ENCODE measurements at places on chromosomes 2 and 18. TPM values are rescaled to one million over a fixed set of nuclear protein-coding genes. Genes with fewer than 3 reads are reported as not detected.

GRCh38 chr2:236607471-236608187 lies 38.0 kb downstream of the ACKR3 start:
- H3K4me3 ChIP-seq: no peak overlapping the region
- no peaks in the 10 kb centered on the region for H3K36me3 ChIP-seq
- no peak for DNase-seq
- peaks cover 40% of the 10 kb centered on the region for H3K4me1 ChIP-seq
- H3K27me3 ChIP-seq: peaks cover 9% of the 10 kb centered on the region

GRCh38 chr2:64987956-64988419 lies 1.2 kb upstream of the SLC1A4 start:
- no peaks in the 10 kb centered on the region for H3K27me3 ChIP-seq
- peak overlapping the region; percentile 98 for H3K27ac ChIP-seq
- H3K4me1 ChIP-seq: peaks cover 54% of the 10 kb centered on the region
- peak overlapping the region; percentile 83 for H3K4me3 ChIP-seq

GRCh38 chr18:26865557-26865956 lies at the start of gene AQP4:
Gene AQP4 (minus strand): TSS chr18:26865707. CDS start chr18:26865689, 18 bp downstream.
- DNase-seq: no peak
- H3K27ac ChIP-seq: no peak within 1 kb of the TSS
- peaks cover 43% of the 10 kb centered on the region for H3K27me3 ChIP-seq
- no peaks in the 10 kb centered on the region for H3K4me1 ChIP-seq
- H3K4me3 ChIP-seq: no peak within 1 kb of the TSS

- no peak for DNase-seq
- H3K27ac ChIP-seq: no peak overlapping the region
- H3K4me1 ChIP-seq: peaks cover 4% of the 10 kb centered on the region
- H3K27me3 ChIP-seq: peaks cover 89% of the 10 kb centered on the region
- no peaks in the 10 kb centered on the region for H3K36me3 ChIP-seq
Measured at GRCh38 chr2:176178038-176178756, 10.3 kb upstream of the HOXD1 start.

DTNA gene
- 6.2 TPM for total RNA-seq

B4GALT6 gene
- total RNA-seq: 13.9 TPM

GRCh38 chr2:227826563-227826962 lies 12.9 kb downstream of the CCL20 start:
- no peak overlapping the region for H3K27ac ChIP-seq
- H3K4me3 ChIP-seq: no peak overlapping the region
- no peak for DNase-seq
- peaks cover 5% of the 10 kb centered on the region for H3K4me1 ChIP-seq
- H3K36me3 ChIP-seq: no peaks in the 10 kb centered on the region

DNA sequence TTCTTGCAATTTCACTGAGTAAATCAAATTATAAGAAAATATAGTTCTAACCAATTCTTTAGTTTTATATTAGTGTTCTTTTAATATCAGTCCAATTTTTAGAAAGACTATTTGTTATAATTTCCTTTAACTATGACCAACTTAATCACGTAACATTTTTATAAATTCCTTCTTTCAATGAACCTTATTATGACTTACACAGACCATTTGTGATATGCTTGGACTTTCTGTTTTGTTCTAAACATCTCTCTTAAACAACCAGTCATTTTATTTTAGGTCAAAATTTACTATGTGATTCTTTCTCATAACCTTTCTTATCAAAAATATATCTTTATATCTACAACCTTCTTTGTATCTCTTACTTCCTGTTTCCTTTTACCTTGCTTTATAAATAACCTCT lies 39.5 kb upstream of the DYNAP start:
- no peaks in the 10 kb centered on the region for H3K36me3 ChIP-seq
- H3K27ac ChIP-seq: no peak overlapping the region
- no peak for DNase-seq
- H3K4me1 ChIP-seq: no peaks in the 10 kb centered on the region

DNA sequence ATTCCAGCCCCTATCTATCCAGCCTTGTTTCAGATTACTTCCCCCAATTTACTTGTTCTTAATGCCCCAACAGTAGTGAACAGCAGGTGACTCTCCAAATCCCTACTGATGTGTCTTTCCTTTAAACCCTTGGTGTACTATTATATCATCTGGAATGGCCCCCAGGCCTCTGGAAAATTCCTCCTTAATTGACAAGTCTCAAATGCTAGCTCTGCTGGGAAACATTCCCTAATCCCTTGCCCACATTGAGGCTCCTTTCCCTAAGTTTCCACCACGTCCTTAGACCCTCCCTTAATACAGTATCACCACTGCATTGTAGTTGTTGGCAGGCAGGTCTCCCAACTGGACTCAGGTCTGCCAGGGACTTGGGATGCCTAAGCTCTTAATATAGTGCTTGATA lies 41.0 kb downstream of the MYO3B start:
- no peaks in the 10 kb centered on the region for H3K36me3 ChIP-seq
- peaks cover 18% of the 10 kb centered on the region for H3K4me1 ChIP-seq
- DNase-seq: no peak
- peaks cover 3% of the 10 kb centered on the region for H3K27me3 ChIP-seq

OR6B2 gene
- not detected for total RNA-seq

DNA sequence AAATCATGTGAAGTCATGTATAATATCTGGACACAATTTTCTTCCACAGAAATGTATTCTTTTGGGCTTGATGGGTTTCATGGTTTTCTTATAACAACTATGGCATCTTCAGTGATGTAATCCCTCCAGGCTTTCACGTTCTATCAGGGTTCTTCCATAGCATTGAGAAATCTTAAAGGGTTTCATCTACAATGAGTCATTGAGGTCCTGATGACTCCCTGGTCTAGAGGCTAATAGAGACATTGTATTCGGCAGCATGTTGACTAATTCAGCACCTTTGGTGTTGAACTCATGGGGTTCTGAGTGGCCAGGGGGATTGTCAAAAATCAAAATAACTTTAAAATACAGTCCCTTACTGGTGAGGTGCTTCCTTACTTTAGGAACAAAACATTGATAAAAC lies 614.0 kb upstream of the CRIM1 start:
- no peak overlapping the region for H3K4me3 ChIP-seq
- no peak overlapping the region for H3K27ac ChIP-seq
- DNase-seq: no peak
- H3K4me1 ChIP-seq: no peaks in the 10 kb centered on the region
- no peaks in the 10 kb centered on the region for H3K36me3 ChIP-seq

DNA sequence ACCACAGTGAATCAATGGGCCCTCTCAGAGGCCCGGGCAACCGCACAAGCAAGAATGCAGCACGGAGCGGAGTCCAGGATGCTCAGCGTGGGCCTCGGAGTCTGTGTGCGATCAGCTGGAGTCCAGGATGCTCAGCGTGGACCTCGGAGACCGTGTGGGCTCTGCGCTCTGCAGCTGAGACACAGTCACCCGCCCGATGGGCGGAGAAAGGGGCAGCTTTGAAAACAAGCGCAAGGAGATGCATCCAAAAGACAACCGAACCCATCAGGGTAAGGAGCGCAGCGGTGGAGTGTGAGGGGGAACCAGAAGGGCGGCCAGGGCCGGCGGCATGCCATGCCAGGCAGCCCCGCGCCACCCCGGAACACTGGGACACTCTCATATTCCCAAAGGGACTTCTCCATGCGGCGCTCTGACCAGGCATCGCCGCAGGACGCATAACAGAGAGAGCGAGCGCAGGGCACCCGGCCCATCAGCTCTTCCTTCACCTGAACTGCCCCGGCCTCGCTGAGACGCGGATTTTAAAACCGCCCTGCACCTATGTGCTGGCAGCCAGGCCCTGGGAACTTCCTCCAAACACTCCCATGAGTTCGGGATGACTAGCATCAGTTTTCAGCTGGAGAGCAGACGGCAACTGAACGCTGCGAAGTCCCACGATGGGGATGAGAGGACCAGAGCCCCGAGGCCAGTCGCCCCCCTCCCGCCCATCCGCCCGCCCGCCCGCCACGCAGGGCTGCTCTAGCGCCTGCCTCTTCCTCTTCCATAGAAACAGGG lies 44.7 kb downstream of the MC5R start:
- H3K4me1 ChIP-seq: no peaks in the 10 kb centered on the region
- no peak for DNase-seq
- H3K4me3 ChIP-seq: no peak overlapping the region
- H3K27me3 ChIP-seq: no peaks in the 10 kb centered on the region

DNA sequence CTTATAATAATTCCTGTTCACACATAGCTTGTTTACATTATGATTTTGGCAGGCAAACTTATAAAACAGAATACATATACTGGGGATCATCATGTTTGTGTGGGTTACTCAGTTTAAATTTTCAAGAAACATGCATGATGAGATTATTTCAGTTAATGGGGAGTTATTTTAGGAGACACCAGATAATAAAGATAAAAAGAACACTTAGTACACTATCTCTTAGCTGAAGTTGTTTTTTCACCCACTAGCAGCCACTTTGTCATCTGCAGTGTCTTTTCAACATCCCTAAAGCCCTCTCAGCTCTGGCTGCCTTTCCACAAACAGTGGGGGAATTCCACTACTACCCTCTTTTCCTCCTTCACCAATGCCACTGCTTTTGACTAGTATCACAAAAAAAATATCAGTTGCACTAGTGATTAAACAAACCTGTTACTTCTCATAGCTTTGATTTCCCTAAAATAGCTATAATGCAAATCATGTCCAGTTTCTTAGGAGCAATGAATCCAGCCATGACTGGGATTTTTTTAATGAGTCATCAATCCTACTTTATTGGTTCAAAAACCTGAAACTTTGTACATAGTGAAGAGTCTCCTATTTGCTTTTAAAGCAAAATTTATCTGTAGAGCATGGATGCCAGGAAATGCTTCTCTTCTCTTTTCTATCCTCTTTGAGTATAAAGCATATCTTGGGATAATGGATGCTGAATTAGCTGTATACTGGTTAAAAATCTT lies 156.7 kb upstream of the TFPI start:
- no peaks in the 10 kb centered on the region for H3K36me3 ChIP-seq
- H3K27me3 ChIP-seq: no peaks in the 10 kb centered on the region
- no peak overlapping the region for H3K4me3 ChIP-seq
- DNase-seq: no peak
- H3K27ac ChIP-seq: no peak overlapping the region

- no peaks in the 10 kb centered on the region for H3K4me1 ChIP-seq
- H3K27ac ChIP-seq: no peak overlapping the region
- H3K36me3 ChIP-seq: no peaks in the 10 kb centered on the region
- H3K27me3 ChIP-seq: no peaks in the 10 kb centered on the region
- no peak for DNase-seq
Measured at GRCh38 chr2:229170171-229170570, 100.9 kb downstream of the PID1 start.

GRCh38 chr18:59005262-59005661 lies 134.4 kb upstream of the SEC11C start:
- H3K4me1 ChIP-seq: peaks cover 51% of the 10 kb centered on the region
- DNase-seq: no peak
- H3K27ac ChIP-seq: peak overlapping the region; percentile 94
- no peaks in the 10 kb centered on the region for H3K27me3 ChIP-seq
- no peak overlapping the region for H3K4me3 ChIP-seq

DNA sequence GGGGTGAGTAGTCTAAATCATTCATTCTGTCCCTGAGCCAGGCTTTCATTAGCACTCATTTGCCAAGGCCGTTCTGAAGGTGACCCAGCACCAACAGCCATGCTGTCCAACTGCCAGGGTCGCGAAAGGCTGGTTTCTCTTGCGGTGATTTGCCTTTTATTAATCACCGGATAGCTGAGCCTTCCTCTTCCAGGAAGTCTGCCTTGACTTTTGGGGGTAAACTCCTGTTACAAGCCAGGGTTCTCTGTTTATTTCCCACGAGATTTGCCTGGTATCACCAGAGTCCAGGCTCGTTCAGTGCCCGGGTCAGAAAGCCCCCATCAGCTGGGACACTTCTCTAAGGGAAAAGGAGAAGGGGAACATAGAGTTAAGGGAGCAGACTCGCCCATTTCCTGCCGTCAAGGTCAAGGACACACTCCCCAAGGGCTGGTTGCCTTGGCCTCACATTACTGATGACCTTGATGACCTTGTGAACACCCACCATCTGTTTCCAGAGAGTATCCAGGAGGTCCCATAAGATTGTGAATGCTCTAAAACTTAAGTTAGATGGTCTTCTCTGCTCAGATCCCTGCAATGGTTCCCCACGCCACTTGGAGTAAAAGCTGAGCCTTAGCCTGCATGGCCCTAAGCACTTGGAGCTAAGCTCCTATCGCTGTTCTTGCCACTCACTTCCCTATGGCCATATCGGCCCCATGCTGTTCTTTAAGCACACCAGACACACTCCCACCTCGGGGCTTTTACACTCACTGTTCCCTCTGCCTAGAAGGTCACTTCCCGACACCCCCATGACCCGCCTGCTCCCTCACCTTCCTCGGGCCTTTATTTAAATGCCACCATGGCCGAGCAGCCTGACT lies 118.0 kb upstream of the STPG4 start:
- H3K4me1 ChIP-seq: peaks cover 31% of the 10 kb centered on the region
- no peak for DNase-seq
- no peaks in the 10 kb centered on the region for H3K27me3 ChIP-seq
- no peak overlapping the region for H3K4me3 ChIP-seq
- H3K36me3 ChIP-seq: no peaks in the 10 kb centered on the region
- H3K27ac ChIP-seq: no peak overlapping the region

DNA sequence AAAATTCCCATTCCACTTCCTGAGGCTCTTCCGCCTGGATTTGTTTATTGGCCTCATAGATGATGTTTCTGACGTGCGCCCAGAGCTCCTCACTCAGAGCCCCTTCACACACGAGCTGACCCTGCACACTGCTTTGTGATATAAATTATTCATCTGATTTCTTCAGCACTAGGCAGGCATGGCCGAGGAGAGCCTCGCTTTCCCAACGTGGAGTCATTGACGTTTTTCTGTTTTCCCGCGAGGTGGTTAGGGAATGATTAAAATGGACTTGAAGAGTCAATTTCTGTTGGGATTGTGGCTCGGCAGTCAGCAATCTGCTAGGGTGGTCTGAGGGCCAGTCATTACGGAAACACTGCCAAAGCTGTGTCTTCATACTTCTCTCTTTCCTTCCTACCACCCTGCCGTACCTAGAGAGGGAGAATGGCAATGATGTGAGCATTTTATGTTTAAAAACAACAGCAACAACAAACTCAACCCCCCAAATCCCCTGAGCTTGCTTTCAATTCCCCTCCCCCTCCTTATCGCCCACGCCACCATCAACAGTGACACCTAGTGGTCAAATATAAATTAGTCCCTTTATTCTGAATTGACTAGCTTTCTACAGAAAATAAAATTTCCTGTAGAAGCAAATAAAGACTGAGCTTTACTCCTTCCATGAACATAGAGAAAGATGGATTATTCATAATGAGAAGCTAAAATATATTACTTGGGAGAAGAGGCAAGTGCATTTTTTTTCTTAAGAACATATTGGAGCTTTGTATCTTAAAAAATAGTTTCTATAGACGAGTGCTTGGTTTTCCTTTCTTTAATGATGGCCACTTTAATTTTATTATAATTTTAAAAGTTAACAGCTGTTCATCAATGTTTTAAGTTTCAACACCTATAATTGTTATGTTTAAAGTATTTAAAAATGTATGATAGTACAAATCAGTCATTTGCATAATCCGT lies 285.1 kb downstream of the MTX2 start:
- H3K4me1 ChIP-seq: no peaks in the 10 kb centered on the region
- H3K4me3 ChIP-seq: peak overlapping the region; percentile 10
- H3K36me3 ChIP-seq: no peaks in the 10 kb centered on the region
- DNase-seq: no peak

Measured in osteocyte (in vitro differentiated cells).